ENCODE measurements at places on chromosomes 5 and 9.
A peak's percentile ranks its signal among the peaks of the same experiment; 100 is the strongest.

DNA sequence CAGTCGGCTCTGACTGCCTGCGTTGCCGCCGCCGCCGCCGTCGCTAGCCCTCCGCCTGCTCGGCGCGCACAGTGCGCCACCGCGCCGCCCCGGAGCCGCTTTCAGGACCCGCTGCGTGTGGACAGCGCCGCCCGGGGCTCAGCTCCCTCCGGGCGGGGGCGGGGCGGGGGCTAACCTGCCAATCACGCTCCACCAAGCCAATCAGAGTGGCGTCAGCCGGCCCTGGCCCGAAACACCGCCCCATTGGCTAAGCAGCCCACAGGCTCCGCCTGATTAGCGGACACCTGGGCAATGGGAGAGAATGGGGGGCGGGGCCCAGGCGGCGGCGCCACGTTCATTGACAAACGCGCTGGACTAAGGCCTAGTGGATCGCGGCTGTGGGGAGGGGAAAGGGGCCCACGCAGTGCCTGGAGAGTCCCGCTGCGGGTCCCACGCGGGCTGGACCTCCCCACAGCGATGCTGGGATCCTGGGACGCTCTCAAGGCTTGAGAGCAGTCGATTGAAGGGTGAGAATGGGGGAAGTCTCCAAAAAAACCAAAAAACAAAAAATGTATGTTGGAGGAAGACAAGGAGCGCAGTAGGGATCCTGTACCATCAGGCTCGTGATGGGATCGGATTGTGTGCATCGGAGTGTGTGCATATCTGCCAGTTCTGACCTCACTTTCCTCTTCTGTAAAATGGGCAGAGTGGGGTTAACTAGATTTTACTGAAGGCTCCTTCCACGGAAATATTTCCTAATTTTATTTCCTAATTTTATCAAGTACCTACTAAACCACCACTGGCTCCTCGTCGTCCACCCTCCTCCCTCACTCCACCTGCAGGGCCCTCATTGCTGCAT is 6.3 kb downstream of the PAX5 start:
- peak; percentile 88 for DNase-seq

DNA sequence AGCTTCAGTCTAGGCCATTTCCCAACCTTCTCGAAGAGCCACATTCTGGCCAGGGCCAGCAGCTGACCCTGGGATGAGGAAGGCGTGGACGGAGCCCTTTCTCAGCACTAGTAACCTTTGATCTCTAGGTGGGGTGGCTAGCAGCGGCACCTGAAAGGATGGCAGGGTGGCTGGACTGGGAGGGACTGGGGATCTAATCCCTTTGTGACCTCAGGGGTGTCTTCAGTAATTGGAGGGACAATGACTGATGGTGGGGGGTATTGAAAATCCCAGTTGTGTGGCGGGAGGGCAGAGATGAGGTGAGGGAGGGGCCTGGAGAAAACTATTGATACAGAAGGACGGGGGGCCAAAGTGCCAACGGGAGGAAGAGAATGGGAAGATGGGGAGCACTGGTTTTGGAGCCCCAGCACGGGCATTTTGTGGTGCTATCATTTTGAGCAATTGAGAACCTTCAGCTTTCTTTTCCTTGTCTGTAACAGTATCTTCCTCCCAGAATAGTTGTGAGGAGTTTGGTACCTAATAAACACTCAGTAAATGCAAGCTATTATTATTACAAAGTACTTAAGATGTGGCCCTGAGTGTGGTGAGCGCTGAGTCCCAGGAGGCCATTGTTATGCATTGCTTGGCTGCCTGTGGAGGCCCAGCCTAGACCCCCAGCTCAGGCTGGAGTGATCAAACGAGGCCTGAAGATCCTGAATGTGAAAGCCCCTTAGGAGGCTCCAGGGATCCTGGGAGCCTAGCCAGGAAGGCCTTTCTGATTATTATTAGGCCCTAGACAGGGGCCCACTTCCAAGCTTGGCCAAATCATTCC is 37.3 kb upstream of the UBE2D2 start:
- DNase-seq = no peak

- DNase-seq = no peak
These were observed 4.4 kb upstream of the SLIT3 start for GRCh38 chr5:169305366-169305765.

GRCh38 chr9:26459959-26460358 is 432.6 kb downstream of the CAAP1 start:
- DNase-seq = no peak

- no peak for DNase-seq
These were observed 58.7 kb upstream of the ERBIN start for GRCh38 chr5:65867542-65868195.

GRCh38 chr5:31232273-31232888 is 38.9 kb downstream of the CDH6 start:
- no peak for DNase-seq

DNA sequence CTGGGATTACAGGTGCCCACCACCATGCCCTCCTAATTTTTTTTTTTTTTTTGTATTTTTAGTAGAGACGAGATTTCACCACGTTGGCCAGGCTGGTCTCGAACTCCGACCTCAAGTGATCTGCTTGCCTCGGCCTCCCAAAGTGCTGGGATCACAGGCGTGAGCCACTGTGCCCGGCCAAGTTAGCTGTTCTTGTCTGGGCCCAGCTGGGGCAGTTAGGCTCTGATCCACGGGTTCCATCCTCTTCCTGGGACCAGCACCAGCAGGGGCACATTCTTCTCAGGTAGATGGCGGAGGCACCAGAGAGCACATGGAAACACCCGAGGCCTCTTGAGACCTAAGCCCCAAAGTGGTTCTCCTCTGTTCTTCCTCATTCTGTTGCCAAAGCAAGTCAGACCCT is 281.6 kb downstream of the PBX3 start:
- DNase-seq = no peak

DNA sequence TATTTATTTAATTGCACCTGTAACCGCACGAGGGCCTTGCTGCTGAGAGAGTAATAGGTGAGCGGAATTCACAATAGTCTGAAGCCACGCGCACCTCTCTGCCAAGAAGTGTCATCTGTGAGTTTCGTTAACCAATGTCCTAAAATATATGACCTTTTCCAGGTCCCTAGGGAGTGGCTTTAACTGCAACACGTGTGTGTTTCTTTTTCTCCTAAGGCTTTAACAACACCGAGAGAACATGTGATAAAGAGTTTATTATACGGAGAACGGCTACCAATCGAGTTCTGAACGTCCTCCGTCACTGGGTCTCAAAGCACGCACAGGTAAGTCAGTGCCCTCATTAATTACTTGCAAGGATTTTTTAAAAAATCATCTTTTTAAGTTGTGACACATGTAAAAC is 53.2 kb upstream of the CKMT2 start:
- no peak for DNase-seq

DNA sequence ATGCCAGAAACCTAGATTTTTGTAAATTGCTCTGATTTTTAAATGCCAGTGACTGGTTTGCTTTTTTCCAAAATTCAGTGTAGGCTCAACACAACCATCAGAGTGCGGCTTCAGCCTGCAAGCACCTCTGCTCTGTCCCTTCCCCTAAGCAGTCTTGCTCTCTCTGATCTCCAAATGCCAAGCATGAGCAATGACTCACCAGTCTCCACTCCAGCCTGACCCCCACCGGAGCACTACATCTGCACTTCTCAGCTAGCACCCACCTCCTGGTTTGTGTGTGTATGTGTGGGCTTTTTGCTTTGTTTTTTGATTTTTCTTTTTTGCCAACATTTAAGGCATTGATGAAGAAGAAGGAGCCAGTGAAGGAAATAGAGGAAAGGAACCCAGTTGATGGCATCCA is 61.4 kb upstream of the ADRA1B start:
- no peak for DNase-seq

- DNase-seq = no peak
These were observed 598.4 kb downstream of the CHSY3 start for GRCh38 chr5:130502702-130503101.

GRCh38 chr9:129637102-129637501 is 4.8 kb downstream of the ASB6 start:
- no peak for DNase-seq

DNA sequence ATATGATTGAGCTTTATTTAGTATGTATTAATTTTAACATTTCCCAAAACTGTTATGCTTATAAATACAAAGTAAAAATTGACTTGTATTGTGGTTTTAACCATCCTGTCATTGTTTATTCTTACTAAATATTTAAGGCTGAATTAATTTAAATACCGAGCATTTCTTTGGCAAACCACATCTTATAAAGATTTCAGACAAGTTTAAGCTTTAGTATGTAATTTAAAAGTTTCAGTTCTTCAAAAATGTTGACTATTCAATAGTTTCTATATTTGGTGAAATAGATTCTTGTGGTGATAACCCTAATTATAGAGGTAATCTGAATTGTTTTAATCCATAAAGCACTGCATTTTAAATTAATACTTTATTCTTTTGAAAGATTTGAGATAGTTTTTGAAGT is 65.5 kb downstream of the CCNH start:
- DNase-seq = no peak

DNA sequence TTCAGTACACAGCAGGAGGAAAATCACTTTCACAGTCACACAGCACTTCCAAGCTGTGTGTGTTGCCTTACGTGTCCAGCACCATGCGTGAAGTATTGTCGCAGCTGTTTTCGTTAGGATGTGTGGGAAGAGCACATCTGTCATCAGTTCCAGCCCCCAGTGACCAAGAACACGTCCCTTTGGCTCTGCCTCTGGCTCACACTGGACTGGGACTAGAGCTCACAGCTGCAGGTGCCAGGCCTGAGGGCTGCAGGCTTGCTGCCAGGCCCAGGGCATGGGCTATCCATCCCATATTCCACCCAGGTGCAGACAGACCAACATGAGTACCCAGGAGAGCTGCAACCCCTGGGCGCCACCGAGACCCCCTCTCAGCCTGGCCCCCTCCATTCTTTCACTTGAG is 60.5 kb upstream of the ANKRD33B start:
- no peak for DNase-seq

DNA sequence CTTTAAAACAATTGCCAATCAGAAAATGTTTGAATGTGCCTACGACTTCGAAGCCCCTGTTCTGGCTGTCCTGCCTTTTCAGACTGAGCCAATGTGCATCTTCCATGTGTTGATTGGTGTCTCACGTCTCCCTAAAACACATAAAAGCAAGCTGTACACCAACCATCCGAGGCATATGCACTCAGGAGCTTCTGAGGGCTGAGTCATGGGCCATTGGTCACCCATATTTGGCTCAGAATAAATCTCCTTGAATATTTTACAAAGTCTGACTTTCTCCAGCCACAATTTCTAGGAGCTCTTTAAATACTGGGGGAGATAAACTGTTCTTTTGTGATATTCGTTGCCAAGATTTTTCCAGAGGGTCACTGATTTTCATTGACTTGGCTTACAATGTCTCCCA is 53.9 kb downstream of the C9orf57 start:
- no peak for DNase-seq

GRCh38 chr5:72426019-72426418 is 81.2 kb downstream of the ZNF366 start:
- no peak for DNase-seq

- DNase-seq = no peak
These were observed 1074.2 kb upstream of the WWC1 start for GRCh38 chr5:167217097-167217743.

DNA sequence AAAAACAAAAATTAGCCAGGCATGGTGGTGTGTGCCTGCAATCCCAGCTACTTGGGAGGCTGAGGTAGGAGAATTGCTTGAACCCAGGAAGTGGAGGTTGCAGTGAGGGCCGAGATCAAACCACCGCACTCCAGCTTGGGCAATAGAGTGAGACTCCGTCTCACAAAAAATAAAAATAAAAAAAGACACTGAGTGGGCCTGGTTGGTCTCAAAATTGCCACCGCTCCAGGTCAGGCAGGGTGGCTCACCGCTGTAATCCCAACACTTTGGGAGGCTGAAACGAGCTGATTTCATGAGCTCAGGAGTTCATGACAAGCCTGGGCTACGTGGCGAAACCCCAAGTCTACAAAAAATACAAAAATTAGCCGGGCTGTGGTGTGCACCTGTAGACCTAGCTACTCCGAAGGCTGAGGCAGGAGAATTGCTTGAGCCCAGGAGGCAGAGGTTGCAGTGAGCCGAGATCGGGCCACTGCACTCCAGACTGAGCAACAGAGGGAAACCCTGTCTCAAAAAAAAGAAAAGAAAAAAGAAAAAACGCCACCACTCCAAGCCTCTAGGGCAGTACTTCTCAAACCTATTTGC is 1.8 kb downstream of the STK10 start:
- no peak for DNase-seq

DNA sequence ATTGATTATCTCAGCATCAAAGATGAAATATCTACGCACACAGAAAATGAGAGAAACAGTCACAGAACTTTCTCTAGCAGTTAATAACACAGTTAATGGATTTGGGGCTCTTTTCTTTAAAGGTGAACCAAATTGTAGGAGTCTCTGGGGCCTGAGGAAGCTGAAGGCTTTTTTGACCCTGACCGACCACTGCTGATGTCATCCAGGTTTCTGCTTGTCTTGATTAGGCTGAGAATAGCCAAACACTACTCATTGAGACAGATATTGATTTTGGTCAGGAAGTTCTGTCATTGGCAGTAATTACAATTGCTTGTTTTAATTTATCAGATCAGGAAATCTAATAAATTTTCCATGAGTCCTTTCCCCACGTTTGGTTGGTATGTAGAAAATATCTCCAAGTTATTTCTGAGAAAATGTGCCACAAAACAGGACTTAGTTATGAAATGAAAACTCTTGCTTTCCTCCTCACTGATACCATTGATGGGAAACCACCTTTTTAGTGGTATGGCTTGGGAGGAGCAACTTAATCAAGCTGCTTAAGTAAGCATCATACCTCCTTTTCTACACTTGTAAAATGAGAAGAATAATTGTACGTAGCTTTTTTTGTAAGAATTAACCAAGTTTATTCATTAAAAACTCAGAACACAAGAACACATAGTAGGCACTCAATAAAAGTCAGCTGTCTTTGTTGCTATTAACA is 19.7 kb downstream of the CARTPT start:
- DNase-seq = no peak

GRCh38 chr5:102765350-102765749 is 10.2 kb downstream of the PAM start:
- DNase-seq = no peak

DNA sequence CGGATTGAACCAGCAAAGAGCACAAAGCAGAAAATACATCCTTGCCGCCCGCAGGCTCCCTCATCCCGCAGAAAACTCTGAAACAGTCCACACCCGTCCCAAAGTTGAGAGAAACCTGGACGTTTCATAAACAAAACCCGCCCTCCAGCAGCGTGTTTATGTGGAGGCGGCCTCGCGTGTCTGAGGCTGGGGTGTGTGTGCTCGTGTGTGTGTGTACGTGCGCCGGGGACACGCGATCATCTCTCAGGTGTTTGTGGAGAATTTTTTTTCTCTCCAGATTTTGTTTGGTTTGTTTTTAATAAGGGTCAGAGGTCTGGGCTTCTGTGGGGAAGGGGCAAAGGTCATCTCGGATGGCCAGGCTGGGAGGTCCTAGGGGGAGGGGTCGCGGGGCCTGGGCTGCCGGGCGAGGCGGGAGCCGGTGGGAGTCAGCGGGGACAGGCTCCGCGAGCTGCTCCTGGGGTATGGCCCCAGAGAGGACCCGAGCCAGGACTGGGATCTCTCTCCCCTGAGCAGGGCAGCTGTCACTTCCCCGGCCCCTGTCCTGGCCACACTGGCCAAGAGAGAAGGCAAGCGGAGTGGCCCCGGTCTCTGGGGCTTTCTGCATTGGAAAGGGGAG is 206.4 kb downstream of the C9orf50 start:
- no peak for DNase-seq

GRCh38 chr9:85452841-85453240 is 288.9 kb downstream of the AGTPBP1 start:
- no peak for DNase-seq

Data from NCI-H1436 treated with DMSO at 0.1 percent for 48 hours (cell line).